ENCODE measurements at places on chromosomes 12 and 14. TPM values are rescaled to one million over a fixed set of nuclear protein-coding genes. Genes with fewer than 3 reads are reported as not detected.

DNA sequence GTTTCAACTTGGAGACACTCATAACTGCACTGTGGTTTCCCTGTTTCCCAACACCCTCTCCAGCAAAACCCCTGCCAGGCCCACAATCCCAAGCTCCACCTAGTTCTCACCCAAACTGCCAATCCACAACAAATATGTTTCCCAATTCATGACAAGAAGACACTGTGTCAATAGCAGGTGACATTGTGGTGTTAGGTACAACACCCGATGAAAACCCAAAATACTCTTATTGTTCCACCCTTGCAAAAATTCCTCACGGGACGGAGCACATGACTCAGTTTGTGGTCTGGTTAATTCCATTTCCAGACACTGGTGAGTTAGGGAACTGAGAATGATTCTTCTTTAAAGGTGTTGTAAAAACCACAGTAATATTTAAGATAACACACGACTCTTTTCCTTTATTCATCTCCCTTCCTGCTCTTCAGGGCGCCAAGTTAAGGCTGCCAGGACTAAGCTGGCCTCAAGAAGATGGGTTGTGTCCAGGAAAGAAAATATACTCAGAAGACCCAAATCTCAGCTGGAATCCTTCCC lies 735.5 kb downstream of the MED13L start:
- DNase-seq = no peak

GRCh38 chr14:59377991-59378601 lies 87.1 kb downstream of the GPR135 start:
- peak; percentile 59 for DNase-seq

- DNase-seq = no peak
These were observed 83.1 kb downstream of the ANO6 start for GRCh38 chr12:45298721-45299692.

- DNase-seq = no peak
These were observed 802 bp upstream of the TMPRSS12 start for GRCh38 chr12:50841716-50842531.

GRCh38 chr14:69501423-69501838 lies 16.9 kb downstream of the PLEKHD1 start:
- DNase-seq = no peak

DNA sequence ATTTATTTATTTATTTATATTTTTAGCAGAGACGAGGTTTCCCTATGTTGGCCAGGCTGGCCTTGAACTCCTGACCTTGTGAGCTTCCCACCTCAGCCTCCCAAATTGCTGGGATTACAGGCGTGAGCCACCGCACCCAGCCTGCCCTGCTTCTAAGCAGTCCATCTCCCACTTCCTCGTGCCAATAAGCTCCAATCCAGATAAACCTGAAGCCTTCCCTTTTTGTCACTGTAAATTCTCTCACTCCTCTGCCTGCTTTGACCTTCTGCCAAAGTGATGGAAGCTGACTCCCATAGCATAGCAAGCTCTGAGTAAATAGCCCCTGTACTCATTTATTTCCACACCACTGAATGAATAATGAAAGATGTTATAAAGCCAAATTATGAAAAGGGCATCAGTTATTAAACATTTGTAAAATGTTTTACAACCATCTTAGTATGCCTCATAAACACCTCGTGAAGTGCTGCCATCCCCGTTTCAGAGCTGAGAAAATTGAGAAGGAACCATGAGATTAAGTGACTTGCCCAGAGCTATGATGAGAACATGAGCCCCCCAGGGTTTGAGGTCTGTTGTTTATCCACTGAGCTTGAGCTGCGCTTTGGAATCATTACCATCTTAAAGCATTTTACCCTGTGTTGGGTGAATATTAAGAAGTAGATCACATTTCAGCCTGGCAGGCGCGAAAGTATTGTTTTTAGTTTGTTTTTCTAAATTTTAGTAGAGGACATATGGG lies 30.4 kb downstream of the MANSC1 start:
- peak; percentile 46 for DNase-seq

DNA sequence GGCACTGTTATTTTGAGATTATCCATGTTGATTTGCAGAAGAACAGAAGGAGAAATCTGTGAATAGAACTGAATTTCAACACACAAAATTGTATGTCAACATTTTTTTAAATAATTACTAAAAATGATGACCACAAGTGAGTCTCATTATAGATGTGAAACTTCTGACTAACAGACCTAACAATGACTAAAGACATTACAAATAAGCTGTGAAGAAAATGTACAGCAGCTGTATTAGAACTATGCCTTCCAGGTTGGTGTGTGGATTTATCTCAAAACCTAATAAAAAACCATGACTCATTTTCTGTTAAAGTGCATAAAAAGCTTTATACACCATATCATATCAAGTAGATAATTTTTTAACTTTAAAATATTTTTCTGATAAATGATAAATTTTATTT lies 22.5 kb upstream of the FOXG1 start:
- no peak for DNase-seq

DNA sequence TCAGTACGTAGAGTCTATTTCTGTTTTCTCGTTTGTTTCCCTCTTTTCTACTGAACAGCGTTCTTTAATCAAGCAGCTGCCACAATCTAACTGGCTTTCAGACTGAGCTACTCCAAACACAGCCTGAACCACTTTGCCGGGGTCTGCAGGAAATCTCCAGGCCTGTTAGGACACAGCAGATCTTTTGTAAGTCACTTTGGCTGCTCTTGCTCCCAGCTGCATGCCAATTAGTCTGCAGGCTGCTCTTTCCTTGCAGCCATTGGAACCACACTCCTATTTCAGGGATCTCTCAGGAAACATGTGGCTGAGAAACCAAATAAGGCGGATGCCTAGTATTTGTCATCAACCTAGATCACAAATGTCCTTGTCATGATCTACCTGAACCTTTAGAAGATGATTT lies 73.6 kb downstream of the TMTC1 start:
- DNase-seq = no peak

GRCh38 chr12:125070112-125070511 lies 4.9 kb downstream of the AACS start:
- DNase-seq = no peak

GRCh38 chr12:57224973-57225679 lies 4.4 kb upstream of the SHMT2 start:
- DNase-seq = no peak

ETFBKMT gene
- polyA plus RNA-seq = 5.2 TPM

RDH16 gene
- 0.75 TPM for polyA plus RNA-seq

IRAK3 gene
- polyA plus RNA-seq = 3.6 TPM

WDHD1 gene
- polyA plus RNA-seq = 23.0 TPM

RPS6KL1 gene
- polyA plus RNA-seq = 1.9 TPM

KCNK13 gene
- polyA plus RNA-seq = 0.23 TPM

Measured in renal cortex interstitium (tissue), 15 donors.